ENCODE measurements at places on chromosomes 12 and 14.

- H3K4me1 ChIP-seq = no peaks in the 10 kb centered on the region
- DNase-seq = no peak
- no peak overlapping the region for H3K4me3 ChIP-seq
- no peaks in the 10 kb centered on the region for H3K36me3 ChIP-seq
Measured at GRCh38 chr14:100469632-100470522, 117.3 kb downstream of the BEGAIN start.

DNA sequence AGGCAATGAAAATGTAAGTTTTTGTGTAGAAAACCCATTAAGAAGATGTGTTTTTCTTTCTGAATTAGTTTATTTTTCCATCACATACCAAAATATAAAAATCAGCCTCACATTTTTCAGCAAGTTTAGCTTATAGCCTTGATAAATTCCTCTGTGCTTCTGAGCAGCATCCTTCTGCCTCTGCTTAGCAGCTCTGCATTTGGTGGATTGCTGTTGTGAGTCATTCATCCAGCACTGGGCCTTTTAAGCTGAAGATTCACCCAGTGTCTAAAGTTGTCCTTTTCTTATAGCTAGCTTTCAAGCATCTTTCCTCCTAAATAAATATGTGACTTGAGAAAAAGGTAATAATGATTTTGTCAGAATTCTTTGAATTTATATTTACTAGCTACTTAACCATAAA is 206.1 kb downstream of the PCNX1 start:
- no peaks in the 10 kb centered on the region for H3K27me3 ChIP-seq
- no peak for DNase-seq
- H3K4me3 ChIP-seq = no peak overlapping the region
- no peak overlapping the region for H3K27ac ChIP-seq

- H3K27ac ChIP-seq = no peak overlapping the region
- H3K36me3 ChIP-seq = peaks cover 2% of the 10 kb centered on the region
- no peak for DNase-seq
- H3K4me1 ChIP-seq = no peaks in the 10 kb centered on the region
- no peak overlapping the region for H3K4me3 ChIP-seq
Measured at GRCh38 chr12:118259079-118259478, 113.6 kb downstream of the TAOK3 start.

GRCh38 chr12:88142610-88142991 is 494 bp downstream of the TMTC3 start:
- no peak for DNase-seq
- H3K27me3 ChIP-seq = no peaks in the 10 kb centered on the region
- peak overlapping the region; percentile 12 for H3K27ac ChIP-seq
- H3K4me1 ChIP-seq = peaks cover 15% of the 10 kb centered on the region
- H3K4me3 ChIP-seq = peak overlapping the region; percentile 68

DNA sequence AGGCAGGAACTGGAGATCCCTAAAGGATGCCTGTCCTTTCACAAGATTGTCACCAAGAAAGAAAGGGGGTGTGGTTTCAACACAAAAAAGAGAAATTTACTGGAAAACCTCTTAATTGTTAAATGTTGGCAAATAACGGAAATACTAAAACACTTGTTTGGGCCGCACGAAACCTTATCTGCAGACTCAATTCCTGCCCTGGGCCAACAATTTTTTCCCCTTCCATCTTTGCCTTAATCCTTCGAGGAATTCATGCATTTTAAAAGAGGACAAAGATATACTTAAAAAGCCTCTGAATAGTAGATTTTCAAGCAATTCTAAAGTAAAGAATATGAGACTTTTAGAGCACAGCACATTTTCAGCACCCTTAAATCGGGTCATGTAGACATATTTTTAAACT is 366.2 kb downstream of the DUSP6 start:
- no peaks in the 10 kb centered on the region for H3K36me3 ChIP-seq
- no peaks in the 10 kb centered on the region for H3K27me3 ChIP-seq
- no peaks in the 10 kb centered on the region for H3K4me1 ChIP-seq
- no peak overlapping the region for H3K4me3 ChIP-seq

GRCh38 chr14:102568115-102568614 is 24.3 kb upstream of the RCOR1 start:
- H3K27me3 ChIP-seq = no peaks in the 10 kb centered on the region
- no peak overlapping the region for H3K27ac ChIP-seq
- DNase-seq = no peak
- no peaks in the 10 kb centered on the region for H3K36me3 ChIP-seq

DNA sequence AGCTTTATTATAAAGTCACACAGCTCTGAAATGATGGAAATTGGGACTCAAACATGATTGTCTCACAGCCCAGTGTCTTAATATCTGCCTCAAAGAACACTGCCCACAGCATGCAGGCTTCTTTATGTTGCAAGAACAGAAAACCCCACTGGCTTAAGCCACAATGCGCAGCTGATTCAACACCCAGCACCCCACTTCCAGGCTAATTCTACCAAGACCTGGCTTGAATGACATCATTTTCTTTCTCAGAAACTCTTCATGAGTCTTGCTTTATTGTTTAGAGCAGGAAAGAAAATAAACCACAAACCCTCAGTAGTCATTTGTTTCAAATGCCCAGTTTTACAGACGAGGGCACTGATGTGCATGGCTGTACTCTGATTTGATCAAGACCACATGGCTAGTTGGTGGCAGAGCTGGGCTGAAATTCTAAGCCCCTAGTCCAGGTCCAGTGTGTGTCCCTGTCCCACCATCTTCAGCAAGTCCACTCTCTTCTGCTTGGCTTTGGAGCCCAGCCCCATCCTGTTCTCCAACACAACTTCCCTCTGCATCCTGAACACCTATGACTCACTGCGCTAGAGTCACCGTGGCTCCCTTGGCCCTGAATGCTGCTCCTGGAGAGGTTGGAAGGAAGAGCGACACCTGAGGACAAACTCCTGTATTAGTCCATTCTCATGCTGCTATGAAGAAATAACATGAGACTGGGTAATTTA is 50.3 kb upstream of the SRSF5 start:
- H3K4me1 ChIP-seq = peaks cover 46% of the 10 kb centered on the region
- DNase-seq = peak; percentile 87
- peak overlapping the region; percentile 73 for H3K27ac ChIP-seq
- no peak overlapping the region for H3K4me3 ChIP-seq

- H3K36me3 ChIP-seq = no peaks in the 10 kb centered on the region
- no peak overlapping the region for H3K4me3 ChIP-seq
- H3K27me3 ChIP-seq = no peaks in the 10 kb centered on the region
Measured at GRCh38 chr12:3888659-3889058, 15.5 kb upstream of the PARP11 start.

DNA sequence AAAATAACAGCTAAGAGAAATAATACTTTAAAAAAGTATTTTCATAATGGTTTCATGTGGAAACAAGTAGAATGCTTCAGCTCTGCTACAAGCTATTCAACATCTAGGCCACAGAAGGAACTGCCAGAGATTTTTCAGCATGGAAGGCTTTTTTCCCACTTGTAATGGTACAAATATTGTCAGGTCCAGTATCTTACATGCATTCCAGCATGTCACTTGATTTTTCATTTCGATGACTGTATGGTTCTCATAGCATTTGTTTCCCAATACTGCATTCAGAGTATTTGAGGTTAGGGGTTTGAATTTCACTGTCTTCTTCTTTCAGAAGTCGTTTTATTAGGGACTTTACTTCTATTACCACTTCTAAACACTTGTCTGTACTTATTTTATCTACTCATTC is 1701.5 kb upstream of the FLRT2 start:
- no peaks in the 10 kb centered on the region for H3K36me3 ChIP-seq
- H3K27me3 ChIP-seq = no peaks in the 10 kb centered on the region
- no peak overlapping the region for H3K27ac ChIP-seq

- no peak overlapping the region for H3K27ac ChIP-seq
- no peak overlapping the region for H3K4me3 ChIP-seq
- H3K27me3 ChIP-seq = no peaks in the 10 kb centered on the region
- peak; percentile 3 for DNase-seq
- peaks cover 10% of the 10 kb centered on the region for H3K4me1 ChIP-seq
Measured at GRCh38 chr12:47349137-47350061, 269.6 kb upstream of the AMIGO2 start.

- no peaks in the 10 kb centered on the region for H3K4me1 ChIP-seq
- H3K4me3 ChIP-seq = no peak overlapping the region
- no peak for DNase-seq
- H3K27me3 ChIP-seq = no peaks in the 10 kb centered on the region
- H3K27ac ChIP-seq = no peak overlapping the region
- H3K36me3 ChIP-seq = no peaks in the 10 kb centered on the region
Measured at GRCh38 chr14:26794731-26795130, 196.9 kb upstream of the NOVA1 start.

DNA sequence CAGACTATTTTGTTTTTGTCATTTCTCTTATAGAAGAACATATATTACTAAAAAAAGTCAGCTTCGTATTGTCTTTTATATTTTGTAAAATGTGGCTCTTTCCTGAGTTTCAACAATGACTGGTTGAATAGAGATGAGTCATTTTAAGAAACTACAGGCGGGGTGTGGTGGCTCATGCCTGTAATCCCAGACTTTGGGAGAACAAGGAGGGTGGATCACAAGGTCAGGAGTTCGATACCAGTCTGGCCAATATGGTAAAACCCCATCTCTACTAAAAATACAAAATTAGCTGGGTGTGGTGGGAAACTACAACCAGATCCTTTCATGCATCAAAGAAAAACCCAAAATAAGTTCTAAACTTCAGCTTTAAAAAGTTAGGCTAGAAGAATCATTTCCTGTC is 28.8 kb downstream of the HECTD4 start:
- H3K4me1 ChIP-seq = no peaks in the 10 kb centered on the region
- no peak overlapping the region for H3K4me3 ChIP-seq
- no peak for DNase-seq
- no peaks in the 10 kb centered on the region for H3K36me3 ChIP-seq

DNA sequence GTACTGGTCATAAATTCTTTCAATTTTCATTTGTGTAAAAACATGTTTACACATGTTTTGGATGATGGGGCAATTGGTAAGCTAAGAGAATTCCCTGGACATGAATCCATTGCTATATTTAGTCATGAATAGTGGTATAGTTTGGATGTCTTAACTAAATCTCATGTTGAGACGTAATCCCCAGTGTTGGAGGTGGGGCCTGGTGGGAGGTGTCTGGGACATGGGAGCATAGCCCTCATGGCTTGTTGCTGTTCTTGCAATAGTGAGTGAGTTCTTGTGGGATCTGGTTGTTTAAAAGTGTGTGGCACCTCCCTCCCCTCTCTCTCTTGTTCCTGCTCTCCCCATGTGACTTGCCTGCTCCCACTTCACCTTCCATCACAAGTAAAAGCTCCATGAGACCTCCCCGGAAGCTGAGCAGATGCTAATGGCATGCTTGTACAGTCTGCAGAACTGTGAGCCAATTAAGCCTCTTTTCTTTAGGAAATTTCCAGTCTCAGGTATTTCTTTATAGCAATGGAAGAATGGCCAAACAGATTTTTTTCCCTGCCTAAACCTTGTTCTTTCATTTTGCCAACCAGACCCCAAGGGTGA is 33.6 kb downstream of the CTSG start:
- no peaks in the 10 kb centered on the region for H3K4me1 ChIP-seq
- no peaks in the 10 kb centered on the region for H3K27me3 ChIP-seq
- H3K36me3 ChIP-seq = no peaks in the 10 kb centered on the region
- DNase-seq = no peak
- H3K27ac ChIP-seq = no peak overlapping the region
- H3K4me3 ChIP-seq = no peak overlapping the region

- H3K27ac ChIP-seq = no peak overlapping the region
- no peak overlapping the region for H3K4me3 ChIP-seq
- DNase-seq = no peak
- no peaks in the 10 kb centered on the region for H3K36me3 ChIP-seq
Measured at GRCh38 chr12:105294886-105295479, 35.5 kb upstream of the C12orf75 start.

DNA sequence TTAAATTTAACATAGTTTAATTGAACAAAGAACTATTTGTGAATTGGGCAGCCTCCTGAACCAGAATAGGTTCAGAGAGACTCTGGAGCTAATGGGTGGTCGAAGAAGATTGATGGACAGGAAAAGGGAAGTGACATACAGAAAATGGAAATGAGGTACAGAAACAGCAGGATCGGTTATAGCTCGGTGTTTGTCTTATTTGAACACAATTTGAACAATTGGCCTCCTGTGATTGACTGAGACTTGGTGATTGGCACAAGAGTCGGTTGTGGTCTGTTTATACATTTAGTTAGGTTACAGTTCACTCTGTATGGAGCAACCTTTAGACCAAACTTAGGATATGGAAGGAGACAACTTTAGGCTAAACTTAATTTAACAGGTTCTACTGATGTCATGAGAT is 18.4 kb upstream of the CFL2 start:
- H3K4me3 ChIP-seq = no peak overlapping the region
- H3K36me3 ChIP-seq = no peaks in the 10 kb centered on the region
- no peak overlapping the region for H3K27ac ChIP-seq
- H3K27me3 ChIP-seq = no peaks in the 10 kb centered on the region
- H3K4me1 ChIP-seq = no peaks in the 10 kb centered on the region
- DNase-seq = no peak

DNA sequence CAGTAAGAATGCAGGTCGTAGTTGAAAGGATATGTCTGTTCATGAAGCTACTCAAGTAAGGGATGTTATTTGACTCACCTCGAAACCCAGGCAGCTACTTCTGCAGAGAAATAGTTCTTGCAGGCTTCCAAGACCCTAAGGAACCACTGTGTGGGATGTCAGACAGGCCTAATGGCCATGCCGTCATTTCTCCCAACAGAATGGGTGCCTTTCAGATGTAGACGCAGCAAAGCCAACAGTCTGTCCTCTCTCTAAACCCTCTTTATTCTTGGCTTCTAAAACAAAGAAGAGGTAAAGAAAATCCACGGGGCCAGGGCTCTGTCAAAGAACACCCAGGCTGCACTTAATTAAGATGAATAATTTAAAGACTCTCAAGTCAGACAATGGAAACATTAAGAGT is 19.0 kb upstream of the ACTN1 start:
- H3K36me3 ChIP-seq = no peaks in the 10 kb centered on the region
- peaks cover 2% of the 10 kb centered on the region for H3K27me3 ChIP-seq
- no peaks in the 10 kb centered on the region for H3K4me1 ChIP-seq
- H3K27ac ChIP-seq = no peak overlapping the region
- no peak overlapping the region for H3K4me3 ChIP-seq
- DNase-seq = no peak

GRCh38 chr12:123478762-123479161 is 20.8 kb downstream of the SNRNP35 start:
- H3K27ac ChIP-seq = peak overlapping the region; percentile 83
- H3K4me3 ChIP-seq = no peak overlapping the region
- DNase-seq = peak; percentile 94
- peaks cover 20% of the 10 kb centered on the region for H3K4me1 ChIP-seq
- no peaks in the 10 kb centered on the region for H3K36me3 ChIP-seq
- no peaks in the 10 kb centered on the region for H3K27me3 ChIP-seq

- DNase-seq = no peak
- no peaks in the 10 kb centered on the region for H3K36me3 ChIP-seq
- H3K4me3 ChIP-seq = no peak overlapping the region
- peaks cover 10% of the 10 kb centered on the region for H3K4me1 ChIP-seq
Measured at GRCh38 chr12:12488296-12488695, 74.4 kb downstream of the DUSP16 start.

DNA sequence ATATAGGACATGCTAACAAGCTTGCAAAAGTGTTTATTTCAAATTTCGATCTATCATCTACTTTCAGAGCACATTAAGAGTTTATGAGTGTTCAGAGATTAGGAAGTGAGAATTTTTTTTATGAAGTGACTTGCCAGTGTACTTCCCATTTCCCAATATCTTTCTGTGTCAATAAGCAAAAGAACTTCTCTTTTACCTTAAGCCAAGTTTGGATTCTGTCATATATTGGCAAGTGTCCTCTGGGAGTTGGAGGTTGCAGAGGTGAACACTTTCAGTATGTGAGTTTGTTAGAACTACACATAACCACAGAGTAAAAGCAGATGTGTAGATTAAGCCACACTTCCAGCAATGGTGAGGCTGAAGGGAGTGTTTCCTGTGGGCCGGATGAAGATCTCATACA is 16.6 kb upstream of the KLRF1 start:
- H3K4me1 ChIP-seq = no peaks in the 10 kb centered on the region
- no peak overlapping the region for H3K4me3 ChIP-seq
- H3K27ac ChIP-seq = no peak overlapping the region
- no peaks in the 10 kb centered on the region for H3K27me3 ChIP-seq
- H3K36me3 ChIP-seq = no peaks in the 10 kb centered on the region

All from endothelial cell of umbilical vein (primary cell).